ENCODE measurements at places on chromosomes 1 and 21.

DNA sequence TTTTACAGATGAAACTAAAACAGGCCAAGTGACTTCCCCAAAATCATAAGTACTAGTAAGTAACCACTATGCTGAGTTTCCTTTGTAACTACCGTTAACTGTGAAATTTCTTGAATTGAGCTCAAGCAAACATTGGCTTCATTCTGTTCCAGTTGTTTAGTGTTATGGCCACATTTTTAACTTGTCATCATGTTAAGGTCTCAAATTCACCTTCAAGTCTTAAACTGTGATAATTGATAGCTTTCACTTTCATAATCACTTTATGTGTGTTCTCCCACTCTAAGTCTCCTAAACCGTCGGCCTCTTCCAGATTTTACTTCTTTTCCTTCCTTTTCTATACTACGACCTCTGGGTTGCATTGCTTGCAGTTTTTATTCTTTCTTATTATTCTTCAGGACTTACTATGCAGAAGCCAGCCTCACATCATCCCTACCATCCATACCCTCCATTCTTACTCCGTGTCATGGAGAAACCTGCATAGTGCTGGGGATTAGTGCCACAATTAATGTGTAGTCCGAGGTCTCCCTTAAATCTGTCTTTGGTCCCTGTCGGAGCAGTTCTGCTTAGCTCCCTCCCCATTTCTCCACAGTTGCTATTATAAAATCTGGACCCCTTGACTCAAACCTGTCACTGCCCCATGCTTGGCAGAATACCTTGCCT is 5.8 kb downstream of the KIF1B start:
- no peak for DNase-seq

DNA sequence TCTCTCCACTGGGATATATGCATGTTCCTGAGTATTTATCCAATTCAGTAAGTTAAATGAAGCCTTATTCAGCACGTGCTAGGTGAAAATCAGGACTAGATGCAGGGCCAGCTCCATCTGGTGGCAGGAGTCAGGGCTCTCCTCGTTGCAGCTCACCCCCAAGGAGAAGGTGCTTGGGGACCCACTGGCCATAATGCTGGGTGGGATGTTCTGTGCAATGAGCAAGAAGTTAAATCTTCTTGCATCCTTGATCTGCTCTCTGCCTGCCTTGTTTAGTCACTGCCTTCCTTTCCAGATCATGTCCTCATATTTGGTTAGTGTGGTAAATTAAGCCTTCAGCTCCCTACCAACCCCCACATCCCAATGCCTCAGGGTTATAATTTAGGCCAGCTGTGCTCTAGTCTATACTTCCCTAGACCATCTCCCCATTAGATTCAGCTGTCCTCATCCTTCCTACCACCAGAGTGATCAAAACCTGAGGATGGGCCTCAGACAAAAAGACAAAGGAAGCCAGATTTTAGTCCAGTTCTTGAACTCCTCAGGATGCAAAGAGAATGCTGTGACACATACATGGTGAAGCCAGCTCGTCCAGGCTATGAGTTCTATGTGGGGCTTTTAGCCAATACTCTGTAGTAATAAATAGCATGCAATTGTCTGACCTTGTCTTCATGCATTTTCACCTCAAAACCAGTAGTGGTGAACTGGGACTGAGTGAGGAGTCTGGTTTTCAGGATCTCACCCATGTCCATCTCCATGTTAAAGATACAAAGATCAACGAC is 55.9 kb downstream of the SEC16B start:
- DNase-seq, result no peak

GRCh38 chr1:29901624-29902325 is 665.5 kb downstream of the PTPRU start:
- no peak for DNase-seq

- DNase-seq, result no peak
Observed at GRCh38 chr1:195763146-195763906, 844.9 kb downstream of the KCNT2 start.

DNA sequence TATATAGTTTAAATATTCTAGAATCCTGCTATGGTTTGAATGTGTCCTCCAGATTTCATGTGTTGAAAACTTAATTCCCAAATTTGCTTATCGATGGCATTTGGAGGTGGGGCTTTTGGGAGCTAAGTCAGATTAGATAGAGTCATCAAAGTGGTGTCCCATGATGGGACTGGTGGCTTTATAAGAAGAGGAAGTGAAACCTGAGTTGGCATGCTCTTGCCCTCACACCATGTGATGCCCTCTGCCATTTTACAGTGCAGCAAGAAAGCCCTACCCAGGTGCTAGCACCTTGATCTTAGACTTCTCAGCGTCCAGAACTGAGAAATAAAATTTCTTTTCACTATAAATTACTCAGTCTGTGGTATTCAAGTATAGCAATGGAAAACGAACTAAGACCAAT is 111.3 kb downstream of the TGFB2 start:
- no peak for DNase-seq

DNA sequence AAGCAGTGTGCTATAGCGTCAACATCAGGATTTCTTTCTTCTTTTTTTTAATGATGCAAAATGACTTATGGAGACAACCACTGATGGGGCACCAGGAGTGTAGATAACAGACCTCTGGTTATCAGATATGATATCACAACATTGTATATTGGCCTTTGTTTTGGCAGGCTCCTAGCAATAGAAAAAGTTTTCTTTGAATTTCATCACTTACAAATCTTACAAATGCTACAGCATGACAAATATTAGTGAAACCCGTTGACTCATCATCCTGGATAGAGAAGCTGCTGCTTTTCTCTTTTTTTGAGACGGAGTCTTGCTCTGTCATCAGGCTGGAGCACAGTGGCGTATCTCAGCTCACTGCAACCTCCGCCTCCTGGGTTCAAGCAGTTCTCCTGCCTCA is 92.9 kb downstream of the LTN1 start:
- no peak for DNase-seq

DNA sequence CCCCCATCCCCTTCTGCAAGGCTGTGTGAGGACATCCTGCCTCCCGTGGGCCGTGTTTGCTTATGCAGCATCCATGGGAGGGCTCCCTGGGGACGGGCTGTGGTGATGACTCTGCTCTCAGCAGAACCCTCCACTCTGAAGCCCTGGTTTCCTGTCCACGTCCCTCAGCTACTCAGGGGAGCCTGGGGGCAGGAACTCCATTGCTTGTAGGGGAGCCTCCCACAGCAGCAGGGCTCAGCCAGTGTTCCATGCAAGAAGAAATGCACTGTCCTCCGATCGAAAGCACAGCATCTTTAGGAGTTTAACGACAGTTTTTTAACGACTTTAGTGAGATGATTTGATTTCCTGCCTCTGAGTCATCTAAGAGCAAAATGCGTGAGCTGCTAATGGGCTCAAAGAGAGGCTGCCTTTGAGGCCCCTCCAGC is 8.3 kb upstream of the KCNAB2 start:
- DNase-seq, result no peak

GRCh38 chr1:5980314-5981008 is 11.8 kb downstream of the NPHP4 start:
- DNase-seq, result peak; percentile 50

GRCh38 chr21:21196087-21196486 is 197.9 kb downstream of the NCAM2 start:
- DNase-seq, result no peak

- DNase-seq, result no peak
Observed at GRCh38 chr1:36763771-36764170, 270.5 kb downstream of the GRIK3 start.

- no peak for DNase-seq
Observed at GRCh38 chr1:225044258-225044657, 114.8 kb downstream of the DNAH14 start.

GRCh38 chr1:180918519-180918918 is 5.8 kb downstream of the KIAA1614 start:
- no peak for DNase-seq

DNA sequence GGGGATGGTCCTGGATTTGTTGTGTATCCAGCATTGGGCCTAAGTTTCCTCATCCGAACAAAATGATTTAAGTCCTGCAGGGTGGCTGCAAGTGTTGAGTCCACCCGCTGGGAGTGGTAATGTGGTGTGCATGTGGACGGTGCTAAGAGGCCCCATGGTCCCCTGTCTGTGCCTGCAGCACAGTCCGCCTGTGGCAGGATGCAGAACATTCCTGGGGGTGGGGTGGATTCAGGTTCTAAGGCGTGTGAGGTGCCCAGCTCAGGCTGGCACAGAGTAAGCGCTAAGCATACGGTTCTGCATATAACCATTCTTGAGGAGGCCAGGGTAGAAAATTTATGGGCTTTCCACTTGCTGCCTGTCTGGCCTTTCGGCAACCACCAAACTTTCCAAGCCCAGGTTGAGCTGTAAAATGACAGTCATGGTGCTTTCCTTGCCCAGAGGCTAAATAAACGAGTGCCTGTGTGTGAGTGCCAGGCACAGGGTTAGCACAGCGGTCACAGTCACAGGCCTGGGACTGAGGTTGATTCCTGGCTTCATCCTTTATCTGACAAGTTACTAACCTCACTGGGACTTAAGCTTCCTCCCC is 30.7 kb downstream of the SLC2A1 start:
- DNase-seq, result no peak

- DNase-seq, result no peak
Observed at GRCh38 chr21:16117851-16118590, 388.2 kb downstream of the USP25 start.

GRCh38 chr1:208211921-208212843 is 32.0 kb downstream of the PLXNA2 start:
- no peak for DNase-seq

- DNase-seq, result no peak
Observed at GRCh38 chr1:33649759-33650158, 177.3 kb downstream of the ZSCAN20 start.

- no peak for DNase-seq
Observed at GRCh38 chr1:83718338-83718737, 280.6 kb downstream of the TTLL7 start.

GRCh38 chr1:19009126-19009881 is 52.8 kb upstream of the IFFO2 start:
- DNase-seq, result no peak

DNA sequence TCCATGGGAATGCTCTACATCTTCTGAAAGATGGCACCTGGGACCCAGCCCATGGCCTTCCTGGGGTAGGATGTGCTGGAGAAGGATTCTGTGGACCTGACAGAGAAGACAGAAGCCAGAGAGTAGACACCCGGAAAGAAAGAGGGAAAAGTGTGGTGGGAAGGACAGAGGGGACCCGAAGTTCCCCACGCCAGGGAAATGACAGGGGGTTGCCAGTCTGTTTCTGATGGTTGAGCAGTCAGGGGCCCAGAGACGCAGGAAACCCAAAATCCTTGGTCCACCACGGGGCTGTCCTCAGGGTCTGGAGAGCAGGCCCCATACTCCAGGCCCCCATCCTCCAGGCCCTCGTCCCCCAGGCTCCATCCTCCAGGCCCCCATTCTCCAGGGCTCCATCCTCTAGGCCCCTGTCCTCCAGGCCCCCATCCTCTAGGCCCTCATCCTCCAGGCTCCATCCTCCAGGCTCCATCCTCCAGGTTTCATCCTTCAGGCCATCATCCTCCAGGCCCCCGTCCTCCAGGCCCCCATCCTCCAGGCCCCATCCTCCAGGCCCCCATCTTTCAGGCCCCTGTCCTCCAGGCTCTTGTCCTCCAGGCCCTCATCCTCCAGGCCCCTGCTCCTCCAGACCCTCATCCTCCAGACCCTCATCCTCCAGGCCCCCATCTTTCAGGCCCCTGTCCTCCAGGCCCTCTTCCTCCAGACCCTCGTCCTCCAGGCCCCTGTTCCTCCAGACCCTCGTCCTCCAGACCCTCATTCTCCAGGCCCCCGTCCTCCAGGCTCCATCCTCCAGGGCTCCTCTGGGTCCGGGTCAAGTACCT is 1.0 kb upstream of the TFF2 start:
- DNase-seq, result no peak

DNA sequence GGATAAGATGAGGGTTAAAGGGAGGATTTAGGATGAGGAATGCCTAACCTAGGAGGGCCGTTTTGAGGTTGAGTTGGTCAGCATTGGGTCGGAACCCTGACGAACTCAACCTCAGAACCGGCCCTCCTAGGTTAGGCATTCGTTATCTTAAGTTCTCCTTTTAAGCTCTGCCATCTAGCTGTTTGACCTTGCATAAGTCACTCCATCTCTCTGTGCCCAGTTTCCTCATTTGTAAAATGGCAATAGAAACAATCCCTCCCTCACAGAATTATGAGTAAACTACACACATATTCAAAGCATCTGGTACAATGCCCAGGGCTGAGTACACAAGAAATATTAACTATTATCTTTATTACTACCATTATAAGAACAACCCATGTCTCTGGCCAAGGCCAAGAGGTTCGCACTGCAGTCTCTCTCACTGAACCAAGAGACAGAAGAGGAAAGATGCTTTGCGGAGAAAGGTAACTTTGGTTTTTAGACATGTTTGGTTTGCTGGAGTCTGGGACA is 4.8 kb downstream of the ABCB10 start:
- DNase-seq, result no peak

- no peak for DNase-seq
Observed at GRCh38 chr21:45109831-45110492, 35.6 kb downstream of the ADARB1 start.

- no peak for DNase-seq
Observed at GRCh38 chr1:91651661-91652071, 151.0 kb downstream of the CDC7 start.

GRCh38 chr1:28526886-28527285 is 21.0 kb downstream of the RCC1 start:
- DNase-seq, result no peak

DNA sequence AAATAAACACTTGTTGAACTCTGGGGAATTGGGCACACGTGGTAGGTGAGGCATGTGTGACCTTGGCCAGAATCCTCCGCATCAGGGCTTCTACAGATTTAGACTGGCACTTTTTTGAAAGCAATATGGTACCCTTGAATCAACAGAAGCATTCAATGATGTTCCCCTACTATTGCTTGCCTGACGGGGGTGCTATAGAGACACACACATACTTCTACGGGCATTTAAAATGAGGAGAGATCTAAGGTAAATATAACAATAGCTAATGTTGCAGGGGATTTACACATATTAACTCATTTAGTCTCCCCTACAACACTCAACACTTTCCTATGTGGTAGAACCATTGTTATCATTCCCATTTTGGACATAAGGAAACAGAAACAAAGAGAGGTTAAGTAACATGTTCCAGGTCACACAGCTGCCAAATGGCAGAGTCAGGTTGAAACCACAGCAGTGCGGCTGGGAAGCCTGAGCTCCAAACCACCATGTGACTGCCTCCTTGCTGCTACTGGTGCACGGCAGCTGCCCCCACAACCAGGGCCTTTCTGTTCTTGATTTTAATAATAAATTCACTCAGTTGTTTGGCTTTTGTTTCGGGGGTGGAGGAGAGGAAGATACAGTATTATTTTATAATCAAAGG is 147.4 kb downstream of the ZNF281 start:
- DNase-seq, result no peak

- DNase-seq, result no peak
Observed at GRCh38 chr1:87842156-87842555, 513.5 kb downstream of the LMO4 start.

- no peak for DNase-seq
Observed at GRCh38 chr1:56291374-56291919, 287.9 kb downstream of the PLPP3 start.

GRCh38 chr1:219489636-219490035 is 123.3 kb downstream of the ZC3H11B start:
- DNase-seq, result no peak

GRCh38 chr1:194548071-194548470 is 1361.7 kb upstream of the B3GALT2 start:
- DNase-seq, result no peak

GRCh38 chr1:52554756-52555155 is 1.9 kb upstream of the TUT4 start:
- no peak for DNase-seq

GRCh38 chr1:145916745-145917144 is 1.8 kb downstream of the PEX11B start:
- DNase-seq, result no peak
